ENCODE measurements at places on chromosomes 1 and 21. TPM values are rescaled to one million over a fixed set of nuclear protein-coding genes. Genes with fewer than 3 reads are reported as not detected.

DNA sequence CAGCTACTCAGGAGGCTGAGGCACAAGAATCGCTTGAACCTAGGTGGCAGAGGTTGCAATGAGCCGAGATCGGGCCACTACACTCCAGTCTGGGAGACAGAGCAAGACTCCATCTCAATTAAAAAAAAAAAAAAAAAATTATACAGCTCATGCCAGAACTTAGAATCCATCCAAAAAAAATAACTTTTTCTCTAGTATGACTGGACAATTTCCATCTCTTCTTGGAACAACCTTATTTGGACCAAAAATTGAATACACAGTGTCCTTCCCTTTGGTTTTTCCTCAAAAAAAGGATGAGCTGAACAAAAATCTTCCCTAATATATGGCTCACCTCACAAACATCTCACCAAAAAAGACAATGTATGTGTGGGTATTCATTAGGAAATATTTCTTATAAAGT lies 73.7 kb downstream of the TOR3A start:
- no peak overlapping the region for H3K27ac ChIP-seq
- no peaks in the 10 kb centered on the region for H3K36me3 ChIP-seq
- H3K4me1 ChIP-seq: no peaks in the 10 kb centered on the region
- H3K4me3 ChIP-seq: no peak overlapping the region
- no peak for DNase-seq

GRCh38 chr21:27306791-27307775 lies 340.2 kb upstream of the ADAMTS5 start:
- no peak overlapping the region for H3K4me3 ChIP-seq
- no peak for DNase-seq
- H3K27ac ChIP-seq: no peak overlapping the region
- no peaks in the 10 kb centered on the region for H3K36me3 ChIP-seq
- no peaks in the 10 kb centered on the region for H3K27me3 ChIP-seq

DNA sequence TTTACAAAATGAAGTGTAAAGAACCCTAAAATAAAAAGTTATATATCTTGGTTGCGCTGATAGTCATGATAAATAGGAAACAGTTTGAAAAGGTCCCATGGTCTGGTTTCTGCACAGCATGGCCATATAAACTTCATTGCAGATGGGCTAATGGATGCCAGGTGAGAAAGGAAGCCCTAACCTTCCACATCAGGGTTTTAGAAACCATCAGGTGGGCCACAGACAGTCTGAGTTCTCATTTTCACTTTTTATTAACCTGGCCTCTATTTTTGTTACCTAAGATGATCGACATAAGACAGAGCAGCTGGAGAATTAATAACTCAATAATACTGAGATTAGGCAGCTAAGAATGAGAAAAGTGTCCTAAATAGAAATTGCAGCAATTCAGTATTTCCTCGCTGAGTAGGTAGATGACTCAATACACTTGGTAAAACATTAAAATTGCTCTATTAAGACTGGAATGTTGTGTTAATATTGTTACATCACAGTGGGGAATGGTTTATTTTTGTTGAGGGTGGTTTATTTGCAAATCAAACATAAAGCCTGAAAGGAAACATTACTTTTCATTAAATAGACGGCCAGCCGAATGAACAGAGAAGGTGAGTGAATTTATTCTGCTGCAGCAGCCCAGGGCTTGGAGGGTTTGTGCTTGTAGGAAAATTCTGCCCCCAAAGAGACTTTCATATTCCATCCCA lies 21.1 kb downstream of the C1orf21 start:
- no peaks in the 10 kb centered on the region for H3K4me1 ChIP-seq
- H3K36me3 ChIP-seq: no peaks in the 10 kb centered on the region
- H3K27me3 ChIP-seq: no peaks in the 10 kb centered on the region
- no peak for DNase-seq

GRCh38 chr1:213201380-213202155 lies 150.5 kb downstream of the RPS6KC1 start:
- no peak overlapping the region for H3K4me3 ChIP-seq
- no peaks in the 10 kb centered on the region for H3K27me3 ChIP-seq
- H3K36me3 ChIP-seq: no peaks in the 10 kb centered on the region
- H3K27ac ChIP-seq: no peak overlapping the region
- no peak for DNase-seq

DNA sequence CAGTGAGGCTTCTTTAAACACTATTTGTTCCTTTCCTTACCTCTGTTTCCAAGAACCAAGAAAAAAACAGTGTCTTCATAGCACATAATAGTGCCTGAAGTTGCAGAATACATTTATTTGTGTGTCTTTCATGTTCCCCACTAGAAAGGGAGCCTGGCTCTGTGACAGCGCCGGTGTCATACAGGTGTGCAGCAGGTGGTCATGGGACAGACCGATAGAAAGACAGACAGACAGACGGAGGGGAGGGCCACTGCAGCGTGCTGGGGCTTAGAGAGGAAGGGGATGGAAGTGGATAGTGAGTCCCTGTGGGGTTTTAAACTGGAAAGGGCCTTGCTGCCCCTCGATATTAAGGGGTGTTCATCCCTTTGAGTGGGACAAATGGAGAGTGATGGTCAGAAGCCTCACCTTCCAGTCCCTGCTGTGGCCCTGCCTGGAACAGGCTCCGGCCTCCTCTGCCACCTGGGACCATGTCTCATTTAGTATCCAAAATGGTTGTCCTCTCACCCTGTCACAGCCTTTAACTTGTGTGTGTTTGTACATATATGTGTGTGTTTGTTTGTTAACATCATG lies 152.9 kb downstream of the PGBD5 start:
- no peaks in the 10 kb centered on the region for H3K27me3 ChIP-seq
- no peaks in the 10 kb centered on the region for H3K4me1 ChIP-seq
- no peak for DNase-seq
- H3K36me3 ChIP-seq: peaks cover 9% of the 10 kb centered on the region
- no peak overlapping the region for H3K4me3 ChIP-seq

GRCh38 chr1:42961312-42962091 lies 2.8 kb upstream of the SLC2A1 start:
- no peaks in the 10 kb centered on the region for H3K27me3 ChIP-seq
- H3K4me1 ChIP-seq: peaks cover 26% of the 10 kb centered on the region
- no peak for DNase-seq
- H3K4me3 ChIP-seq: no peak overlapping the region
- peaks cover 6% of the 10 kb centered on the region for H3K36me3 ChIP-seq
- H3K27ac ChIP-seq: no peak overlapping the region

DNA sequence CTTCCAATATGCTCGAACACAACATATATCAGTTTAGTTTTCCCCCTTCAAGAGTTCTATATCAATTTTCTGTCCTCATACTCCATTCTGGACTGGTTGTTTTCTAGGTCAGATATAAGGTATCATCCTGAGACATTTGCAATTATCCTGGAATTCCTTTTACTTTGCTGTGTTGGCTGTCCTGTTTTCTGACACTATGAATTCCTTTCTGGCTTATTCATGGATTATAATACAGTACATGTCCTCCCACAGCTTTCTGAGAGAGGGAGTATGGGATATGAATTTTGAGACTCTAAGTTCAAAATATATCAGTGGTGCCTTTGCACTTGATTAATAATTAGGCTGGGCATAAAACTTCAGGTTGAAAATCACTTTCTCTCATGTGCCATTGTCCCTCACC lies 11.9 kb downstream of the PHTF1 start:
- no peak overlapping the region for H3K4me3 ChIP-seq
- H3K36me3 ChIP-seq: peaks cover 4% of the 10 kb centered on the region
- H3K4me1 ChIP-seq: no peaks in the 10 kb centered on the region
- H3K27me3 ChIP-seq: no peaks in the 10 kb centered on the region
- DNase-seq: no peak
- no peak overlapping the region for H3K27ac ChIP-seq

GRCh38 chr1:41673378-41673777 lies 188.9 kb upstream of the EDN2 start:
- no peaks in the 10 kb centered on the region for H3K36me3 ChIP-seq
- no peak for DNase-seq
- H3K27me3 ChIP-seq: no peaks in the 10 kb centered on the region
- no peak overlapping the region for H3K4me3 ChIP-seq

DNA sequence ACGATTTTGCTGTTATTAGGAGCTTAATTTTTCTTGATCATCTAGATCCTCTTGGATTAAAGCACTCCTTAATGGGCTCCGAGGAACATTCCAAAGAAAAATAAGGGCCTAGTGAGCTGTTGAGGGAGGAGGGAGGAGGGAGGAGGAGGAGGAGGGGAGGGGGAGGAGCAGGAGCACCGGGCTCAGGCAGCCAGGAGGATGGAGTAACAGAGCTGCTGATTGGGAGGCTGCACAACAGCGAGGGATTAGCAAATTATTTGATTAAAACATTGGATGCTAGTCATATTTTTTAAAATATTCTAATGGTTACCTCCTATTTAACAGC lies 302.1 kb upstream of the RRP15 start:
- DNase-seq: no peak
- H3K4me3 ChIP-seq: no peak overlapping the region
- H3K4me1 ChIP-seq: no peaks in the 10 kb centered on the region
- no peak overlapping the region for H3K27ac ChIP-seq

GRCh38 chr1:173870252-173871075 lies 2.3 kb downstream of the ZBTB37 start:
- no peaks in the 10 kb centered on the region for H3K27me3 ChIP-seq
- no peak overlapping the region for H3K27ac ChIP-seq
- H3K36me3 ChIP-seq: peaks cover 22% of the 10 kb centered on the region
- peaks cover 16% of the 10 kb centered on the region for H3K4me1 ChIP-seq
- no peak overlapping the region for H3K4me3 ChIP-seq

GRCh38 chr1:175195798-175196197 lies 3.2 kb upstream of the KIAA0040 start:
- H3K27ac ChIP-seq: no peak overlapping the region
- peaks cover 7% of the 10 kb centered on the region for H3K4me1 ChIP-seq
- no peak overlapping the region for H3K4me3 ChIP-seq
- DNase-seq: no peak
- peaks cover 8% of the 10 kb centered on the region for H3K36me3 ChIP-seq

DNA sequence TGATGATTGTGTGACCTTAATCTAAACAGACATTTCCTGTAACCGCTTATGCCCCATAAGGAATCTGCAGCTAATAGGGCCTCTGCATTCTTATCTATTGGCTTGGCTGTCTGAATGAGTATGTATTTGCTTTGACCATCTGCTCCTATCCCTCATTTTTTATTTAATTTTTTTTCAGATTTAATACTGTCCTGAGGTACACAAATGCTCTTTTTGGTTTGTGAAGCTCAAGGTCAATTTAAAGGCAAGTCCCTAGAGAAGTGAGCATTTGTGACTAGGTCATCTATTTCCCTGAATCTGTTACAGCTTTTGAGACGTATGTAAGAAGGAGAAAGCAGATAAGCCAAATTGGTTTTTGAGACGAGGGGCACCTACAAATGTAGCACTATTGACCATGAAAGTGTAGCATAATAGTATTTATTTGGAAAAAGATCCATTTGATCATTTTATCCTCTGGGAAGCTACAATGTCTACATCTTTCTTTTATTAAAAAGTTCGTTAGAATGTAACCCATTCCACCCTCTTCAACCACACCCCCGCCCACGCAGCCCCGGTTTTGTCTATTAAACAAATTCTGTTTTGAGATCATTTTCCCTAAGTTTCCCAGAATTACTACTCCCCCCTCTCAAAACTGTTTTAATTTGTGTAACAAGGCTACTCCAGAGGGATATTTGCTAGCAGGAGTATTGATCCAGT lies 69.2 kb upstream of the HSPA13 start:
- no peak overlapping the region for H3K27ac ChIP-seq
- no peaks in the 10 kb centered on the region for H3K27me3 ChIP-seq
- H3K4me3 ChIP-seq: no peak overlapping the region
- DNase-seq: no peak

- peaks cover 33% of the 10 kb centered on the region for H3K27me3 ChIP-seq
- H3K4me1 ChIP-seq: no peaks in the 10 kb centered on the region
- no peaks in the 10 kb centered on the region for H3K36me3 ChIP-seq
Measured at GRCh38 chr1:160082487-160082886, 1.1 kb downstream of the KCNJ9 start.

- H3K27me3 ChIP-seq: no peaks in the 10 kb centered on the region
- DNase-seq: no peak
- no peaks in the 10 kb centered on the region for H3K36me3 ChIP-seq
- no peak overlapping the region for H3K4me3 ChIP-seq
- H3K4me1 ChIP-seq: no peaks in the 10 kb centered on the region
- no peak overlapping the region for H3K27ac ChIP-seq
Measured at GRCh38 chr1:171220081-171220420, 28.2 kb upstream of the FMO1 start.

- no peak for DNase-seq
- H3K27ac ChIP-seq: no peak overlapping the region
- H3K4me1 ChIP-seq: no peaks in the 10 kb centered on the region
- no peaks in the 10 kb centered on the region for H3K36me3 ChIP-seq
- no peaks in the 10 kb centered on the region for H3K27me3 ChIP-seq
Measured at GRCh38 chr1:164369698-164370365, 189.2 kb upstream of the PBX1 start.

- H3K27ac ChIP-seq: peak overlapping the region; percentile 12
- DNase-seq: no peak
- no peak overlapping the region for H3K4me3 ChIP-seq
- peaks cover 28% of the 10 kb centered on the region for H3K4me1 ChIP-seq
Measured at GRCh38 chr1:93905734-93906133, 3.5 kb downstream of the GCLM start.

GRCh38 chr21:44508426-44508710 lies 31.6 kb downstream of the KRTAP10-1 start:
- no peaks in the 10 kb centered on the region for H3K4me1 ChIP-seq
- no peak overlapping the region for H3K4me3 ChIP-seq
- H3K36me3 ChIP-seq: no peaks in the 10 kb centered on the region
- no peak overlapping the region for H3K27ac ChIP-seq
- no peaks in the 10 kb centered on the region for H3K27me3 ChIP-seq
- no peak for DNase-seq

GRCh38 chr1:232033285-232033684 lies 406.7 kb downstream of the DISC1 start:
- no peaks in the 10 kb centered on the region for H3K36me3 ChIP-seq
- no peaks in the 10 kb centered on the region for H3K4me1 ChIP-seq
- no peaks in the 10 kb centered on the region for H3K27me3 ChIP-seq
- DNase-seq: no peak

DNA sequence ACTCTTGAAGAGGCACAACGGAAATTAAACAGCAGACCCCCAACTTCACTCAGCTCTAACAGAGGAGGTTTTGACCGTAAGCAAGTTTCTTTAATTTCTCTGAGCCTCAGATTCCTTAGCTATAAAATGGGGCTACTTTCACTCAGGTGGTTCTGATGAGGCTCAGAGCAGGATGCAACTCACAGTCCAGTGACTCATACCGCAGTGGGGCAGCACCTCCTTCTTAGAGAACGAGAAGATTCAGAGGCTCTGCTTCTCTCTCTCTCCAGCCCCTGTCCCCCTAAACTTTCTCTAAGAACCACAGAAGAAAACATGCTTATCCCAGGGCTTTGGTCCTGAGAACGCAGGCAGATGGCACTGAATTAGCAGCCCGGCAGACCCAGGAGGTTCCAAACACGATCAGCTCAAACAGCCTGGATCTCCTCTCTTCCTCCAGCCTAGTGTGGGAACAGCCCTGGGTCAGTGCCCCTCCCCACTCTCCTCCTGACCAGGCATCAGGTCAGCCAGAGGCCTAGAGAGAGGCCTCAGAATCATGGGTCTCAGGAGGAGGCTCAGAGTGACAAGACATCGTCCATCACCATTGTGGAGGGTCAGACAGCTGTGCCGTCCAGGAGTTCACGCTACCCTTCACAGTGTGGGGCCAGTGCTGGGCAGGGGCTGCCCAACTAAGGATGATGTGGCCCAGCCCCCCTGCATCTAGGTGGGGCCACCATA lies 433.0 kb downstream of the PTPRU start:
- peaks cover 11% of the 10 kb centered on the region for H3K27me3 ChIP-seq
- no peak overlapping the region for H3K27ac ChIP-seq
- H3K4me1 ChIP-seq: no peaks in the 10 kb centered on the region
- DNase-seq: no peak

Gene TNFRSF1B
- 18.8 TPM for total RNA-seq

Gene EPHA10
- total RNA-seq: 2.8 TPM

Gene AMY1B
- total RNA-seq: not detected

Gene BCAN
- total RNA-seq: 0.57 TPM

Gene SSBP3
- total RNA-seq: 22.5 TPM

Gene SMPDL3B
- total RNA-seq: 1.5 TPM

Gene CSTB
- total RNA-seq: 72.5 TPM

Gene AMY1A
- total RNA-seq: not detected

Gene C1orf87
- not detected for total RNA-seq

Gene RUNX3
- total RNA-seq: 0.10 TPM

All from Panc1 (cell line).